ENCODE measurements at places on chromosomes 16 and 17. TPM values are rescaled to one million over a fixed set of nuclear protein-coding genes. Genes with fewer than 3 reads are reported as not detected.

The B4GALNT2 gene
- polyA plus RNA-seq, result not detected

The TP53TG3D gene
- 0.30 TPM for polyA plus RNA-seq

The C17orf78 gene
- polyA plus RNA-seq, result not detected

The C17orf58 gene
- polyA plus RNA-seq, result 4.8 TPM

The TP53TG3C gene
- polyA plus RNA-seq, result not detected

Data from pancreas (tissue), 10 donors.